ENCODE measurements at places on chromosomes 12 and 14.
A peak's percentile ranks its signal among the peaks of the same experiment; 100 is the strongest.

DNA sequence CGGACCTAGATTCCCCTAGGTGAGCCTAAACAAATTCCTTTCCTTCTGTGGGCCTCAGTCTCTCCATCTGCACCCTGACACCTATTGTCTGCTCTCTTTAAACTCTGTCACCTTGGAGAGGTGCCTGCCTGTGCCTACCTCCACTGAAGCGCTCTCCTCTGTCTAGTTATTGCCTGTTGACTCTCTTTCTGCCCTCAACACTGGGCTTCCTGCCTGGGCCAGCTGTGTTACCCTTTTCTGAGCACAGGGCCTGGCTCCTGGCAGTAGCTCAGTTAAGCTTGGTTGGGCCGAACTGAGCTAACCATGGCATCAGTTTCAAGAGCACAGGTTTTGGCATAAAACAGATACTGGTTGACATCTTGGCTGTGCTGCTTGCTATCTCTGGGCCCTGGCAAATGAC lies 43.5 kb downstream of the PRMT8 start:
- no peak for DNase-seq

DNA sequence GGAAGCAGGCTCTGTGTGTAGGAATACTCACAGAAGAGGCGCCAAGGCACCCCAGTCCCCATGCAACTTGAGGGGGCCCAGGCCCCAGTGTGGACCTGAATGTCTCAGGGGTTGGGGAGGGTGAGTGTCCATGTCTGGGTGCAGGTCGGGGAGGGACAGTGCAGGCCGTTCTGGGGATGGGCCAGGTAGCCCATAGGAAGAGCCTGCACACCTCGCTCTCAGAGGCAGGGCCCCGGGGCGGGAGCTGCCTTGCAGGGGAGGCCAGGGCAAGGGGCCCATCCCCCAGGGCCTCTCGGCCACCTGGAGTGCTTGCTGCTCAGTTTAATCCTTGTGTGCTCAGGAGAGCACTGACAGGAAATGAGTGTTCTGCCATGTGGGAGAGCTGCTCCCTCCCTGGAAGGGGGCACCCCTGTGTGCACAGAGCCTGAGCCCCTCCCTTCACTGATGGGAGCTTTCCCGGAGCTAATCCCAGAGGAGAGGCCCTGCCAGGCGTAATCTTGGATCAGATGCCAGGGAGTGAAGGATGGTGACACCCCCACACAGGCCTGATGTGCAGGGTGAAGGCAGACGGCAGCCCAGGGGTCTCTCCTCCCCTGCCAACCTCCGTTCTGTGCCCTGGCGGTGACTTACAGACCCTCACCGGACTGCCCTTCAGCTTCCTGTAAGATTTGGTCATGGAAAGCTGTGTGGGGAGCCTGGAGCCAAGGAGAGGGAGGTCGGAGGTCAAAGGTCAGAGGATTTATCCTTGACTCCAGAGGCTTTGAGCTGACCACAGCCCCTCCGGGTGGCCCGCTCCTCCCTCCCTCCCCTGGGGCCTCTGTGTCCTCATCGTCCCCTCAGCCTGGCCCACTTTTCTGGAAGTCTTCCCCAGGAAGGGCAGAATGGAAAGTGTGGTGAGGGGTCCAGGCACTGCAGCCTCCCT lies 24.4 kb upstream of the FBRSL1 start:
- DNase-seq = peak; percentile 64

- no peak for DNase-seq
Observed at GRCh38 chr12:120687578-120688289, 785 bp downstream of the MLEC start.

DNA sequence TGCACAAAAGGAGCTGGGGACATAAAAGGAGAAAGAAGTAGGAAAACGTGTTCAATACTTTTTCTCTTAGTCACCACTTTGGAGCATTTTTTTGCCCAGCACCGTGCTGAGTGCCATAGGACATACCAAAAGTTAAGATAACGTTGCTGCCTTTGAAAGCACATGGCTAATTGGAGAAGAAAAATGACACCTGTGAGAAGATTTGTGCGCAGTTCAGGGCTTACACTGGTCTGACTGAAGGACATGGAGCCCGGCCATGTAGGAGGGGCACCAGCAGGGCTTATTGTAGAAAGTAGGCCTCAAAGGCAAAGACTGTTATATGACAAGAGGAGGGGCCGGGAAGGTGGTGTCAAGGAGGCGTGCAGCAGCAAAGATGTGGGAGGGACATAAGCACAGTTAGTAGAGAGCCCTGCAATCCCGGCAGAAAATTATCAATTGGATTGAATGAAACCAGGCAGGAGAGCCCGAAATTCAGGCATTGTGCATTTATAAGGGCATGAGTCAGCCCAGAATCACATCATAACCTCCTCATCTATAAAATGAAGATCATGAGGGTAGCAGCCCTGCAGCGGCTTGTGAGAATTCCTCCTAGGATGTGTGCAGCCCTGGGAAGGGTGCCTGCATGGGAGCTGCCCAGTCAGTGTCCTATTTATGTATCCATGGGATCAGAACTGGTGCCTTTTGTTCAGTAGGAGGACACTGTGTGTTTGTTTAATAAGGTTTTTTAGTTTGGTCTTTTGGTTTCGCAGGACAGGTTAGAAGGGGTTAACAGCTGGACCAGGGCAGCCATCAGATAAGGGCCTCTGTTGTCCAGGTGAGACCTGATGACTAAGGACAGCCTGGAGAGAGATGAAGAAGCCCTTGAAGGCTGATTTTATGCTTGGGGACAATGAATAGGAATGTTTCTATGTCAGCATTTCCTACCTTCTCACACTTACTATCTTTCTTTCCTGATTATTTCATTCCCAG lies 122.4 kb downstream of the GPR135 start:
- DNase-seq = no peak

DNA sequence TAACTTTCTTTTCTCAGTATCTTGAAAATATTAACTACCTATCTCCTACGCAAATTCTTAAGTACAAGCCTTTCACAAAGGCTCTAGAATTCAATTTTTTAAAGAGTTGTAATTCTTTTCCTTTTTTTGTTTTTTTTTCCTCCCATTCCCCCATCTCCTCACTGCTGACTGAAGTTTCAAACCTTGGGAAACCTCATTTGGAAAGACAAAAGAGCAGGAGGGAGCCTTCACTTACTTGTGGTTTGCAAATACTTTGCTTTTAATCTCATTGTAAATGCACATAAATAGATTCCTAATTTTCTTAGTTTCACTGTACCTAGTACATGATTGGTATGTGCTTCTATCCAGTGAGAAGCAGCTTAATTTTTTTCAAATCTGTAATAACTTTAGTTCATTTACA lies 15.8 kb upstream of the PTGDR start:
- DNase-seq = no peak

GRCh38 chr12:3655328-3655900 lies 97.5 kb downstream of the CRACR2A start:
- no peak for DNase-seq

DNA sequence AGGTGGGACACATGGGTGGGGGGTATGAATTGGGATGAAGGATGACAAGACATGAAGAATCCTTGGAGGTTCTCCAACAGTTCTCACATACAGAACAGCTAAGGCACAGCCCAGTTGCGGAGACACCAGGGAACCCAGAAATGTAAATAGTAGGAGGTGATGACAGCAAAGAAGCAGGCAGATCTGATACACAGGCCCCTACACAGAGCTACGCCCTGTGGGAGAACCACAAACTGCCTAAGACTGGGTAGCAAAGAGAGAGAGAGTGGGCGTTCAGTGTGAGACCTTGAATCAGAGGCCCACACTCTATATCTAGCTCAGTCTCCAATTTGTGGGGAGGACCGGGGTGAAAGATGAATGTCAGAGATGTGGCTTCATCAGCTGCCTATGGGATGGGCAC lies 9.5 kb upstream of the NUMB start:
- no peak for DNase-seq

GRCh38 chr12:124422142-124422569 lies 127.3 kb downstream of the RFLNA start:
- DNase-seq = no peak

DNA sequence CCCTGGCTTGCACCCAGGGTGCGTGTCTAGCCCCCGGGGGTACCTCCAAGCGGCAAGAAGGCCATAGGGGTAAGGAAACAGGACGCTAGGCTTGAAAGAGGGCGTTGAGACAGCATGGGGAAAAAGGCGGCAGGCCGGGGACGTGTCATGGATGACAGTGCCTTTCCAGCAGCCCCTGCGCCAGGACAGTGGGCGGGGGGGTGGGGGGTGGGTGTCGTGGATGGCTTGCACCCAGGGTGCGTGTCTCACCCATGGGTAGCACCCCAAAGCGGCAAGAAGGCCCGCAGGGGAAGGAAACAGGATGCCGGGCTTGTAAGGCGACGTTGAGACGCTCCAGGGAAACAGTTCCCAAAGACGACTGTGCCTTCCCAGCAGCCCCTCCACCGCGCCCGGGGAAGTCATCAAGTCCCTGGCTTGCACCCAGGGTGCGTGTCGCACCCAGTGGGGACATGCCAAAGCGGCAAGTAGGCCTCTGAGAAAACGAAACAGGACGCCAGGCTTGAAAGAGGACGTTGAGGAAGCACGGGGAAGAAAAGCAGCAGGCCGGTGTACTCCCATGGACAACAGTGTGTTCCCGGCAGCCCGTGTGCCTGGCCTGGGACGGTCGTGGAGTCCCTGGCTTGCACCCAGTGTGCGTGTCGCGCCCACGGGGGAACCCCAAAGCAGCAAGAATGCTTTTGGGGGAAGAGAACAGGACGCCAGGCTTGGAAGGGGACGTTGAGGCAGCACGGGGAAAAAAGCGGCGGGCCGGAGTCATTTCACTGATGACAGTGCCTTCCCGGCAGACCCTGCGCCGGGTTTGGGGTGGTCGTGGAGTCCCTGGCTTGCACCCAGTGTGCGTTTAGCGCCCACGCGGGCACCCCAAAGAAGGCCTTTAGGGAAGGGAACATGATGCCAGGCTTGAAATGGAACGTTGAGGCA lies 163.5 kb upstream of the ALG10B start:
- DNase-seq = no peak

DNA sequence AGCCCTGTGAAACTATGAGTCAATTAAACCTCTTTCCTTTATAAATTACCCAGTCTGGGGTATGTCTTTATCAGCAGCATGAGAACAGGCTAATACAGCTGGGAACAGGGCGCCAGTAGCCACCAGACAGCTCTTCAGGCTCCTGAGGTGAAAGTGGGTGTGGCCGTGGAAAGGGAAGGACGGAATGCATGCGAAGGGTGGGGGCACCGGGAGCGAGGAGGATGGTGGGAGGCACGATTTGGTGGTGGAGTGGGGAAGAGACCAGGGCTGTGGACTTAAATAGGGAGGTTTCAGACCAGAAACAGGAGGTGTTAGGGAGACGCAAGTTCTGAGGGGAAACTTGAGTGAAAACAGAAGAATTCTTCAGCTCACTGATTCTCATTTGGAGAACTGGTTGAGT lies 44.1 kb upstream of the CHST11 start:
- DNase-seq = no peak

- DNase-seq = no peak
Observed at GRCh38 chr12:90974286-90974685, 19.3 kb upstream of the CCER1 start.

- no peak for DNase-seq
Observed at GRCh38 chr12:11891346-11891745, 179.4 kb upstream of the BCL2L14 start.

Data from NCI-H524 treated with DMSO at 0.1 percent for 48 hours (cell line).